ENCODE measurements at places on chromosomes 13 and 19.

GRCh38 chr19:13705201-13705600, 59.1 kb upstream of the MRI1 start:
- DNase-seq, result no peak

DNA sequence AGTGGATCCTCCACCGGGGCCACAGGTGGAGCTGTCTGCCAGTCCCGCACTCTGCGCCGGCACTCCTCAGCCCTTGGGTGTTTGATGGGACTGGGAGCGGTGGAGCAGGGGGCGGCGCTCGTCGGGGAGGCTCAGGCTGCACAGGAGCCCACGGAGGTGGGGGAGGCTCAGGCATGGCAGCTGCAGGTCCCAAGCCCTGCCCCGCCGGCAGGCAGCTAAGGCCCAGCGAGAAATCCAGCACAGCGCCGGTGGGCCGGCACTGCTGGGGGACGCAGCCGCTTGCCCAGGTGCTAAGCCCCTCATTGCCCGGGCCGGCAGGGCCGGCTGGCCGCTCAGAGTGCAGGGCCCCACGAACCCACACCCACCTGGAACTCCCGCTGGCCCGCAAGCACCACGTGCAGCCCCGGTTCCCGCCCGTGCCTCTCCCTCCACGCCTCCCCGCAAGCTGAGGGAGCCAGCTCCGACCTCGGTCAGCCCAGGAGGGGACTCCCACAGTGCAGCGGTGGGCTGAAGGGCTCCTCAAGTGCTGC, 286.4 kb downstream of the RBM26 start:
- no peak for DNase-seq

DNA sequence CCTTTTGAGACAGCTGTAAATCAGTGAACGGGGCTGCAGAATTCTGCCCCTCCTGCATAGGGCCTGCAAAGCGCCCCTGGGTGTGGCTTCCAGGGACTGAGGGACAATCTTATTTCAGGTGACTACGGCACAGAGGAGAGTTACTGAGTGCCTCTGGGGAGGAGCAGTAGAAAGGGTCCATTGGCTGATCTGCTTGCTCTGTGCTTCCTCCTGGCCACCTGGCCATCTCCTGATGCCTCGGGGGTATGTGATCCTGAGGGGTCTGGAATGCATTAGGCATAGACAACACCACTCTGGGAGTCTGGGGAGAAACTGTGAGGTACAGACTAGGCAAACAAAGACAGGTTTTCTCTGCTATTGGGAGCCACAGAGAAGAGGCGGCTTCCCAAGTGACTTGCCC, 2.8 kb downstream of the KCTD15 start:
- no peak for DNase-seq

GRCh38 chr19:53969366-53969765, 6.6 kb downstream of the CACNG8 start:
- no peak for DNase-seq

GRCh38 chr19:17135001-17135853, 59.6 kb downstream of the MYO9B start:
- peak; percentile 77 for DNase-seq

- DNase-seq, result peak; percentile 62
These were observed at the start of gene TSC22D1 for GRCh38 chr13:44575741-44576350. TSC22D1 (minus strand) TSS chr13:44576330; CDS start chr13:44576074, 256 bp downstream.

DNA sequence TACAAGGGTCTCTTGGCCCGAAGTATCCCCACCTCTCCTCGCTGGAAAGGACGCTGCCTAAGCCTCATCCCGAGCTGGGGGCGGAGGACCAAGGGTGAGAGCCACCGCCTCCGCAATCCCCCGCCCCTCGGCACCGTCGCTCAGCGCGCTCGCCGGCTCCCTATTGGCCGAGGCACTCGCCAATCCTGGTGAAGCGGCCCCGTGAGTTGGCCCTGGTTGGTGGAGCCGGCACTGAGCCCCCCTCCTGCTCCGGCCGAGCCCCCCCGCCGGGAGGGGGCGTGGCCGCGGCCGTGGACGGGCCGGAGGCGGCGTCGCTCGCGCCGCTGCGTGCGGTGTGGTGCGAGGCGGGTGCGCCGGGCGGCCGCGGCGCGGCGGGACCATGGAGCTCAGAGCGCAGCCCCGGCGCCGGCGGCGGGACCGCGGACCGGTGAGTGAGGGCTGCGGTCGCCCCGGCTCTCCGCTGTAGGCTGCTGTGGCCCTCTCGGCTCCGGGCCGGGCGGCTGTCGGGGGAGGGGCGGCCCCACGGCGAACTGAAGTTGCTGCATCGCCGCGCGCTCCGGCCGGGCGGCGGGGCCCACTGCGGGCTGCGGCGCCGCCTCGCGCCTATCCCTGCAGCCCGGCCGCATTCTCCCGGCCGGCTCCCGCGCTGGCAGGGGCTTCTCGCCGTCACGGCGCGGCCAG, at the start of gene WASF3:
WASF3 (plus strand) TSS at position 291 of the 681 bp plus-strand sequence. CDS start 84,588 bp downstream, outside the sequence.
- peak; percentile 96 for DNase-seq

DNA sequence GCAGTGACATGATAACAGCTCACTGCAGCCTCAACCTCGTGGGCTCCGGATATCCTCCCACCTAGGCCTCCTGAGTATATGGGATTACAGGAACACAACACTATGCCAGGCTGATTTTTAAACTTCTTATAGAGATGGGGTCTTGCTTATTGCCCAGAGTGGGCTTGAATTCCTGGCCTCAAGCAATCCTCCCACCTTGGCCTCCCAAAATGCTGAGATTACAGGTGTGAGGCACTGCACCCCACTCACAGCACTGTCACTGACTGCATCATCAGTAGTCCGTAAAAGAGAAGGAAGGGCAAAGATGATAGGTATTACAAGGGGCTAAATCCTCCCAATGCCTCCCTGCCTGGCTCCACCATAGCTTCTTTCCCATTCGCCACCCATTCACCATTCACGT, 4.1 kb downstream of the RHPN2 start:
- no peak for DNase-seq

DNA sequence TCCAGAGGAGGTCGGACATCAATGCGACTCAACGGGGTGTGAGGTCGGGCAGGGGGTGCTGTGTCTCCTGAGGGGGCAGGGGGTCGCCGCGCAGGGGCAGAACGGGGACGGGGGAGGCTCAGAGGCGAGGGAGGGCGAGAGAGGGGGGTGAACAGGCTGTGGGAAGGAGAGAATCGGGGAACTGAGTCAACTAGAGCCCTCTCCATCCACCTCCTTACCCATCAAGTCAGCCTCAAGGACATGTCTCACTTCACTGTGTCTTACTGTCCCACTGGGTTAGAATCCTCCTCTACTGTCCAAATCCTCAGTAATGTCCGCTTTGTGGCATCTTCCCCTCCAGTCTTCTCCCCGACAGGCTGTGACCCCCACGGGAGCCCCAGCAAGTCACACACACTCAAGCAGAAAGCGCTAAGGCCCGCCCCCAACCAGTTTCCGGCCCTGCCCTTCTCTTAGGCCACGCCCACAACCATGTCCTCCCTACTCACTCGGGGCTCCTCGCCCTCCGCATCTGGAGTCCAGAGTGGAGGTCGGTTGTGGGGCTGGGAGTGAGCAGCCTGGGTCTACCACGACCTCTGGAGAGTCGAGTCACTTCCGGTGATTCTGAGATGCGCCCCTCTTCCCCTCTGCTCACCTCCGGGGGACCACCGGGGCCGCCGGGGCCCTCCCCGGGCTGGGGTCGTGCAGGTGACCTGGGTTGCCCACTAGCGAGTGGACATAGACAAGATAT, 9.3 kb downstream of the PLEKHA4 start:
- DNase-seq, result no peak

- DNase-seq, result no peak
These were observed 589 bp downstream of the R3HDM4 start for GRCh38 chr19:912181-913079.

Measured in cerebellar cortex (tissue), 1 donor.